ENCODE measurements at places on chromosomes 3 and 15. TPM values are rescaled to one million over a fixed set of nuclear protein-coding genes. Genes with fewer than 3 reads are reported as not detected.

STOML1 gene
- total RNA-seq, result 20.0 TPM

KBTBD12 gene
- 2.5 TPM for total RNA-seq

KBTBD13 gene
- 0.18 TPM for total RNA-seq

- no peak within 1 kb of the TSS for H3K4me3 ChIP-seq
- no peaks in the 10 kb centered on the region for H3K36me3 ChIP-seq
- H3K27ac ChIP-seq, result no peak within 1 kb of the TSS
- no peaks in the 10 kb centered on the region for H3K4me1 ChIP-seq
- no peak for DNase-seq
- H3K27me3 ChIP-seq, result no peaks in the 10 kb centered on the region
Observed at GRCh38 chr3:189171707-189172106, at the start of gene TPRG1. TPRG1 (plus strand) TSS chr3:189171971; CDS start chr3:189207385, 35,414 bp downstream.

GRCh38 chr3:14827776-14828175 is 9.0 kb downstream of the FGD5 start:
- no peaks in the 10 kb centered on the region for H3K27me3 ChIP-seq
- H3K4me3 ChIP-seq, result no peak overlapping the region
- peaks cover 34% of the 10 kb centered on the region for H3K4me1 ChIP-seq
- no peak overlapping the region for H3K27ac ChIP-seq

GRCh38 chr3:12613250-12613649 is 50.7 kb downstream of the RAF1 start:
- no peak overlapping the region for H3K27ac ChIP-seq
- H3K36me3 ChIP-seq, result peaks cover 17% of the 10 kb centered on the region
- H3K27me3 ChIP-seq, result no peaks in the 10 kb centered on the region
- H3K4me3 ChIP-seq, result no peak overlapping the region
- DNase-seq, result no peak
